Stimulated activated CD4-positive, alpha-beta T cell treated with anti-CD3 and anti-CD28 coated beads, Interleukin-12 subunit alpha, Interleukin-12 subunit beta, amount 100 ng/mL, for 4 hours (primary cell): ENCODE measurements at places on chromosomes 3 and 15.

- DNase-seq: no peak
Measured at GRCh38 chr3:109369510-109369909, 32.2 kb upstream of the DPPA4 start.

GRCh38 chr3:57587905-57588304 lies 9.2 kb downstream of the ARF4 start:
- DNase-seq: no peak

- DNase-seq: no peak
Measured at GRCh38 chr3:70620367-70620766, 307.9 kb upstream of the MDFIC2 start.

GRCh38 chr3:32128936-32129335 lies 22.5 kb downstream of the GPD1L start:
- no peak for DNase-seq

DNA sequence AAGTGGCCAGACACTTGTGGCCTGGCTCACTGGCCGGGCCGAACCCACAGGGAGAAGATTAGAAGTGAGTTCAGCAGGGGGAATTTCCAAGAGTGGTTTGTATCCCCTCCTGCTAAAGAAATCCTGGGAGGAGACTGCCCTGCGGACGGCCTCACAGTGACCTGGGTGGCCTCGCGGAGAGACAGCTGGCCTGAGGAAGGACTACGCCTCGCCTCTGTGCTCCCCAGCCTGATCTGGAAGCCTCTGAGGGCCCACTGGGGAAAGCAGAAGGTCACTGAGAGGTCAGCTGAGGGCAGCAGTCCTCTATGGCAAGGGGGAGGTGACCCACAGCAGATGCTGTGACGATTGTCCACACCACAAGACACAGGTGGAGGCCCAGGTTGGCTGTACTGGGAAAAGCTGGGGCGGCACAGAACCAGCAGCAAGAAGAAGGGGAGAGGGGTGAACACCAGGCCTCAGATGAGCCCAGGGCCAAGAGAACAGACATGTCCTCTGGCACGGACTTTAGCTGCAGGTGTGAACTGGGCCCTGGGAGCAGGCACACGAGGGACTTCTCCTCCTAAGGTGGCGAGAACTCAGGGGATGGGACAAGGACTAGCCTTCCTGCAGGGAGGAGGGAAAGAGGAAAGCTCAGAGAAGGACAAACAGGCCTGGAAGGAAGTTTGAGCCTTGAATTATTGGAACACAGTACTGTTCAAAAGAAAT lies 37.2 kb upstream of the DLG1 start:
- no peak for DNase-seq

DNA sequence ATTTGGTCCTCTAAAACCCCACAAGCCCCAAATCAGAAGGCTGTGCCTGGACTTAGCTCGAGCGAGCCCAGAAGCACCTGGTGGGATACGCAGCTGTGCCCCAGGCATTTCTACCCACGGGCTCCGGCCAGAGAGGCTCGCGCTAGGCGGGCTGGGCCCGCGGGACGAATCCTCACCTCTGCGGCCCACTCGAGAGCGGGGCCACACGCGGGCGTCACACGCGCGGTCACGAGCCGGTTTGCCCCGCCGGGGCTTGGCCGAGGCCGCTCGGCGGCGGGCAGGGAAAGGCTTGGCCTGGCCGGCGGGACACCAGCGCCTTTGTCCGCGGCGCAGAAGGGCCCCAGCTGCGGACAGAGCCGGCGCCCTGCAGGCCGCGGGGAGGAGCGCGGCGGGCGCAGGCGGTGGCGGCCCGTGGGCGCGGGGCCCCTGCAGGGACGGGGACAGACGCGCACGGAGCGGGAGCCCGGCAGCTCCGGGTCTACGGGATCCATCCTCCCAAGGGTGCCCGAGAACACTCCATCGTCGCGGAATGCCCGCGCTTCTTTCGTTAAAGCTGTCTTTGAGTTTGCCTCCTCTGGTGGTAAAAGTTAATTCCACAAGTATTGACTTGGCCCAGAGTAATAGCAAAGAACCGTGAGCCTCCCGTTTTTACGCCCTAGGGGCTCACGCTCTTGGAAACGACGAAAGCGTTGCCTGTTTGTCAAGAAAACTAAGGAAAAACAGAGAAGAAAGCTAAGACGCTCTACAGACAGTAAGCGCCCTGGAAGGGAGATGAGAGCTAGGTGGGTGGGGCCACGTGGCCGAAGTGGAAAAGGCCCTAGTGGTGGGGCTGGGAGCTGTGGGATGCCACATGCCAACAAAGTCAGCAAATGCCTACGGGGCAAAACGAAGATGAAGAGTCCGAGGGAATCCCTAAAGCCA lies 26.4 kb downstream of the TYRO3 start:
- peak; percentile 34 for DNase-seq

DNA sequence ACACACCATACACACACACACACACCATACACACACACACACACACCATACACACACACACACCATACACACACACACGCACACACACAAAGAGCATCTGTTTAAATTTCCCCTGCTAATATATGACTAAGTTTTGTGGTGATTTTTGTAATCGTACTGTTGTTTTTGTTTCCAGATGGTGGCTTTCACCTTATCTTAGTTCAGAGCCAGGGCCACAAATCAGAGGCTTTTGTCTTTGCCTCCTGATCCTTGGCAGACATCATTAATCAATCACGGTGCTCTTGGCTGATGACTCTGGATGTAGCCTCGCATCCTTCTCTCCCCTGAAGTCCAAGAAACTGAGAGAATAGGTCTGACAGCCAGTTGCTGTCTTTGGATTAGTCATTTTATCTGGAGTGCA lies 52.1 kb downstream of the EDEM1 start:
- DNase-seq: no peak

DNA sequence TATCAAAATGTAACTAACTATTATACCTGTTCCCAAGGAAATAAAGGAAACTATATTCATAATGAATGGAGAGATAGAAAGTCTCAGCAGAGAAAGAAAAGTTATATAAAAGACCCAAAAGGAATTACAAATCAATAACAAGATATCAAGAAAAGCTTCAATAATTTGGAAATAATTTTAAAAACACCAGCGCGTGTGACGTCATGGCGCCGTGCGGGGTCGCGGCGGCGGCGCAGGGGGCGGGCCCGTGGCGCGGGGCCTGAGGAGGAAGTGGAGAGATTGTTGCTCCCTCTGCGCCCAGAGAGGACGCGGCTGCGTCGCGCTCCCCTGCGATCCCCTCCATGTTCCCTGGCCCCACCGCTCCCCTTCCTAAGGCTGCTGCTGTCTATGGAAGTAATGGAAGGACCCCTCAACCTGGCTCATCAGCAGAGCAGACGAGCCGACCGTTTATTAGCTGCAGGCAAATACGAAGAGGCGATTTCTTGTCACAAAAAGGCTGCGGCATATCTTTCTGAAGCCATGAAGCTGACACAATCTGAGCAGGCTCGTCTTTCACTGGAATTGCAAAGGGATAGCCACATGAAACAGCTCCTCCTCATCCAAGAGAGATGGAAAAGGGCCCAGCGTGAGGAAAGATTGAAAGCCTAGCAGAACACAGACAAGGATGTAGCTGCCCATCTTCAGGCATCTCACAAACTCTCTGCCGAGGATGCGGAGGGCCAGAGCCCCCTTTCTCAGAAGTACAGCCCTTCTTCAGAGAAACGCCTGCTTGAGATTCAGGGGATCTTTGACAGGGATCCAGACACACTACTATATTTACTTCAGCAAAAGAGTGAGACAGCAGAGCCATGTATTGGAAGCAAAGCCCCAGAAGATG lies 4.1 kb downstream of the XCR1 start:
- DNase-seq: no peak

GRCh38 chr3:30577788-30578187 lies 28.6 kb upstream of the TGFBR2 start:
- no peak for DNase-seq

DNA sequence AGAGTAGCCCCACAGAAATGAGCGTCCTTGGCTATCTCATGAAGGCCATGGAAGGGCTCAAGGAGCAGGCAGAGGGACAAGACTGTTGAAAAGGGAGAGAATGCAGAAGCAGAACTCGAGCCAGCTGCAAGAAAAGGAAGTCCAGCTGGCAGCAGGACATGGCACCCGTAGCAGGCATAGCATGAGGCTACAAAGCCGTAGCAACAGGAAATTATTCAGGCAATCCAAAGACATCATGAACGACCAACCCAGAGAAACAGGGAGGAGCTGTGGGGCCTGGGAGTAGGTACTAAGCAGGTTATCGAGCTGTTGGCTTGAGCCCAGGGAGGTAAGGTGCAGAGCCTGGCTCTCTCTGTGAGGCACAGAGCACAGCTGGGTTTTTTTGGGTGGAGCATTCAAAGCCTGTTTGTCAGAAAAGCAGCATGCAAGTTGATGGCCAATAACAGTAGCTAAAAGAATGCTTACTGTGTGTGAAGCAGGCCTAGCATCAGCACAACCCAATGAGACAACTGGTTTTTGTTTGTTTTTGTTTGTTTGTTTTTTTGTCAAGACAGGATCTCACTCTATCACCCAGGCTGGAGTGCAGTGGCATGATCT lies 144.0 kb upstream of the SMAD3 start:
- DNase-seq: no peak

DNA sequence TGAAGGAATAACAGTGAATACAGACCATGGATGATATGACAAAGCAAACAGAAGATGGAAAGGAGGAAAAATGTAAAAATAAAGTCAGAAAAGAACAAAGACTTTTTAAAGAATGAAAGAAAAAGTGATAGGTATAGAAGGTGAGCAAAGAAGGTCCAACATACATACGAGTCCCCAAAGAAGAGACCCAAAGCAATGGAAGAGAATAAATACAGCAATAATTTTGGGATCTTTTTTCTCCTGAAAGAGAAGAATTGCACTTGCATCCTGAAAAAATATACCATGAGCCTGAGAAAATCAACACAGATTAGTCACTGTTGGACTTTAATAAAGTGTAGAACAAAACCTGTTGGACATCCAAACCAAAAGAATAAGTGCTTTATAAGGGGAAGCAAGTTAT lies 85.3 kb upstream of the SLC6A1 start:
- no peak for DNase-seq

DNA sequence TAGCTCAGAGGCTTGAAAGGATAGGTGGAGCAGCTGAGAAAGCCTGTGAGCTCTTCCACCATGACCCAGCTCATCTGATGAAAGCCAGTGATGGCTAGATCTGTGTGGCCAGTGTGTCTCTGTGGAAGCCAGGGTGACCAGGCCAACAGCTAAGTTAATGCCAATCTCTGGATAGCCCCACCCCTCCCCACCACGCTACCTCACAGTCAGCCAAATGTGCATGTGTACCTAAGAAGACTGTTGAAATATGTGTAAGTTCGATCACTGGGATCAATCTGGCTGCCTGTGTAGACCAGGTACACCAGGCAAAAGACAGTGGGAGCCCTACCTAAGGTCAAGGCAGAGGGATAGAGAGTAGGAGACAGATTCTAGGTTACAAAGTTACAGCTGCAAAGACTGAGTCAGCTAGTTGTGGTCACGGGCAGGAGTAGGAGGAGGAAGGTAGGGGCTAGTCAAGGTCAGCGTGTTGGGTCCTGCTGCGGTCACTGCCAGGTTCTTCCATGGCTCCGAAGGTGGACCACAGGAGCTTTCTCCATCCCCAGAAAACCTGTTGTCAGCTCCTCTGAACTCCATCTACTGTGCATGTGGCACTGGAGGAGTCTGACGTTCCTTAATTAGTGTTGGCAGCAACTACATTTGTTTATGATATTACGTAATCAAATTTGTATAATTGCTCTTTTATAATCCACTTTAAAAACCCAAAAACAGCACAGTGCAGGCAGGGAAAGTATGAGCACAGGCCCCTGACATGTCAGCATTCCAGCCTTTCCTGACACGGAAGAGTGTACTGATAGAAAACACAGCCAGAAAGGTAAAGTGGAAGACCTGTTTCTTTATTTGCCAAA lies 318.0 kb downstream of the CLSTN2 start:
- no peak for DNase-seq
